ENCODE measurements at places on chromosomes 6 and 20.
A peak's percentile ranks its signal among the peaks of the same experiment; 100 is the strongest.

GRCh38 chr6:99146711-99147110 is 199.0 kb upstream of the FBXL4 start:
- no peak for DNase-seq

DNA sequence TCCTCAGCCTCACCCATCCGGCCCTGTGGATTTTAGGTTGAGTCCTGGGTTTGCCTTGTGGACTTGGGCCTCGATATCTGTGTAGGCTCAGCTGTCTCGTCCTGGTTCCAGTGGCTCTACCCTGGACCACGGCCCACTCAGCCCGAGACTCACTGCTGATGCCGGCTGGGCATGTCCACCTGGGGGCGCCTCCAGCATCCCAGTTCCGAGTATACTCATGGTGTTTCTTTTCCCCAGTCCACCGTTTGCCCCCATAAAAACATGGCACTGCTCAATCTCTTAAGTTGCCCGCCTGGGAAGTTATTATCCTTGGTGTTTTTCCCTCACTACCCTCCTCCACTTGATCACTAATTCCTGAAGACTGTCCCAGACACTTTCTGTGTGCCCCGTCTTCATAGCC is 99.1 kb downstream of the ARID1B start:
- no peak for DNase-seq

DNA sequence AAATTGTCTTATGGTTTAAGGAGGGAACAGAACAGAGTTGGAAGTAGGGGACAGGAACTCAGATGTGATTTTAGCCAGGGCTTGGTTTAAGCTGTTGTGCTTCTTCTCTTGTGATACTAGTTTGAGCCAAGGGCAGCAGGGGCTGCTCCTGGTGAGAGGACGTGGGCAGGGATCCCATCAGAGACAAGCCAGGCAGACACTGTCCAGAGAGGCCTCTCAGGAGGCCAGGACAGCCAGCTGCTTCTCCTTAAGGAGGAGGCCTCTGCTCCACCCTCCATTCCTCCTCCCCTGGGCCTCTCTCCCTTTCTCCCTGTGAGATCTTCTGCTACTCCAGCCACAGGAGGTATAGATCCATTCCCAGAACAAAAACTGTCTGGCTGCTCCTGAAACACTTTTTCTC is 108.4 kb upstream of the MLN start:
- no peak for DNase-seq

DNA sequence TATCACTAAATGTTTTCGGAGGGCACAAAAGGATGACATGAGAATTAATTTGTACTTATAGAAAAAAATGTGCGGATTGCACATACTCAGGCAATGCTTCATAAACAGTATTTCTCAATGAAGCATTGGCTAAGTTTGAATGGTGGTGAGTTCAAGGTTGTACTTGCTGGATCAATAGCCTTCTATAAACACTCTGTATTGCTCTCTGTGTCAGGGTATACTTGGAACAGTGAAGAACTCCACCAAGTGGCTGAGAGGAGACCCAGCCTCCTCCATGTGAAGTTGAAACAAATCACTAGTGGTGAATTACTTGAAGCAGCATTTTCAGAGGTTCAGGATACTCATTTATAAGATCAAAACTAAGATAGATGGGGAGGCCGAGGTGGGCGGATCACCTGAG is 360.6 kb downstream of the RIMS1 start:
- no peak for DNase-seq

DNA sequence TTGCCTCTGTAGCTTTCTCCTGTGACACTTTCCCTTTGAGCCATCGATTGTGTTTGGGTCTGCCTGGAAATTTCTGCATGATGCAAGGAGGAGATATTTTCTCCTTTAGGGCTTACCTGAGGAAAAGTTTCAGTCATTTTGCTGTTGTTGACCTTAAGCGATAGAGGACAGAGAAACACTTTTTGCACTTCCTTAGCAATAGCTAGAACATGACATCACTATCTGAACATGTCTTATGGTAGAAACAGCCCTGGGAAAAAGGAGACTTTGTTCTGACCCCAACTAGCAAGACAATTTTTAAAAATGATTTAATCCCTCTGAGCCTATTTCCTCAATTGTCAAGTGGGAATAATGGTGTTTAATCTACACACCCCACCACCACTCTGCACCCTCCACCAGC is 9.7 kb upstream of the FILIP1 start:
- DNase-seq = no peak

GRCh38 chr20:51220293-51220706 is 197.4 kb upstream of the KCNG1 start:
- DNase-seq = peak; percentile 31

- DNase-seq = no peak
These were observed 86.6 kb upstream of the RPS6KA2 start for GRCh38 chr6:166713434-166714186.

DNA sequence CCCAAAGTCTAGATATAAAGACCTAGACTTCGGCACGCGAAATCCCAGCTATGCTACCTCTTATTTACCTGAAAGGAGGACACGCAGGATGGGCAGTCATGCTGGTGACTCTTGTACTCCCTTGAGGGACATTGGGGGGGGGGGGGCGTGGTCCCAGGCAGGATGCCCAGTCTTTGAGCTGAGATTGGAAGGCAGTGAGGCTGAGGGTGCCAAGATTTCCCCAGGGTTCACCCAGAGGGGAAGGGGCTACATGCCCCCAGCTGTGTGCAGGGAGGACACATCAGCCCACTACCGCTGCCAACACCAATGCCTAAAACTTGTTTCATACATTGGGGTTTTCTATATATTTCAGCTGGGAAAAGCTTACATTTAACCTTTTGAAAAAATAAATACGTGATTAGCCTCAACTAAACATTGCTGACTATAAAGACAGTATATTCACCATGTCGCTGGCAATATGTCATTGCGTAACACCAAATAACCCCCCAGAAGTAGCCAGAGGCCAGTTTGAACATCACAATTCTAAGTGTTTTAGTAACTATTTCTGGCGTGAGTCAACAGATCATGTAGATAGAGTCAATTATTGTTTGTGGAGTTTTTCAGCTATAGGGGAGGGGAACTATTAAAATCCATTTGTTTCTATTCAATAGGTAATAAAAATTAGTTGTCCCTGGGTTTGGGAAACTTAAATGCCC is 21.6 kb downstream of the MGME1 start:
- DNase-seq = no peak

DNA sequence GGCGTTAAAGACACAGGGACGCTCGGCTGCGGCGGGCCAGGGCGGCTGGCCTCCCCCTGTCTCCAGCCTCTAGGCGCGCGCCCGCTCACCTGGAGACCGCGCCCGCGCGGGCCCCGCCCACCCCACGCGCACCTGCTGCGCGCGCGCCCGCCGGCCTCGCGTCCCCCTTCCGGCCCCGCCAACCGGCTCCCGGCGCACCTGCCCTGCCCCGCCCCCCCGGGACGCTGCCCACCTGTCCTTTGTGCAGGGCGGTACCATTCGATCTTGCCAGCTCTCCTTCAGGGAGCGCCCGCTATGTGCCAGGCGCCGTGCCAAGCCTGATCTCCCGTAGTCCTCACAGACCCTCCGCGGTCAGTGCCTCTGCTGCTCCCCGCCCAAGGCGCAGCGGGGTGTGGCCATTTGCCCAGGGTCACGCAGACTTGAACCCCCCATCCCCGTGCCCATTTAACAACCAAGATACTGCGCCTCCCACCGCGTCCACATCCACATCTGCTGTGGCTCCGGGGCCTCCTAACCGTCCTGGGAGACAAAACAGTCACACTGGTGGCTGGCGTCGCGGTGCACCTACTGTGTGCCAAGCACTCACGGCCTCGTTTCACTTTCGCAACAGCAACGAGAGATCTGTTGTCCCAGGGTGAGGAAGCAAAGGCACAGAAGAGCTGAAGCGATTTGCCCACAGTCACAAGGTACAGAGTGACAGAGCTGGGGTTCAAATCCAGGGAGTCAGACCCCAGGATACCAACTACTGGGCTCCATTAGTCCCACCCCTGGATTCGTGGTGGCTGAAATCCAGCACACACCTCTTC is 48.1 kb downstream of the NOL4L start:
- DNase-seq = no peak

- no peak for DNase-seq
These were observed 220.9 kb upstream of the PLN start for GRCh38 chr6:118327237-118327636.

GRCh38 chr6:131657630-131658111 is 20.6 kb downstream of the ENPP3 start:
- peak; percentile 13 for DNase-seq

- DNase-seq = peak; percentile 50
These were observed 21.2 kb downstream of the EPB41L2 start for GRCh38 chr6:131041814-131042213.

DNA sequence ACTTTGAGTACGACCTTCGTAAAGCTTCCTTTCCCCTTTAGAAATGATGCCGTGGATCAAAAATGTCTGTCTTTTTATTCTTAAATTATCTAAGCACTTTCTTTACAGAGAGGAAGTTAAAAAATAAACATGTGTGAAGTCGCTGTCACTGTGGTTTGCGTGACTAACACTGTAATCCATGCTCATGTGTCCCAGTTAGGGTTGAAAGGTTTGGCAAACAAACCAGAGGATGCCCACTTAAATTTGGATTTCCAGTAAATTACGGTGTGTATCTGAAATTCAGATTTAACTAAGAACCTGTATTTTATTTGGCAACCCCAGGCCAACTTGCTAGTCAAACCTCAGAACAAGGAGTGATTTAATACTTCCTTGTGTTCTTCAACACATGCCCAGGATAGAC is 21.1 kb downstream of the HLA-DRB1 start:
- no peak for DNase-seq

DNA sequence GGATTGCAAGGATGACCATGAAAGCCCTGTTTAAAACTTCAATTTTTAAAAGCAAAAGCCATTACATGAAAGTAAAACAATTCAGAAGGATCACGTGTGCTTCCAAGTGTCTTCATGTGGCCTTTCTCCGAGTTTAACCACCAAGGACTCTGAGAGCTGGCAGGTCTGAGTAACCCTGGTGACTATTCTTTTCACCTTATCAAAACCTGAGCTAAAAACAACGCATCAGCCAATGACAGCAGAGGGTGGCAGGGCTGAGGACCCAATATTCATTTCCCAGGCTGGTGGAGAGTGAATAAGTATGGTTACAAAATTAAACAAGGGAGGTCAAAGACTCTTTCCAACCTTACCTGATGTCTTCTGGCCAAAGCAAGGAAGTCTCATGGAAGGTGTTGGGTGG is 46.7 kb downstream of the DNAAF9 start:
- no peak for DNase-seq

DNA sequence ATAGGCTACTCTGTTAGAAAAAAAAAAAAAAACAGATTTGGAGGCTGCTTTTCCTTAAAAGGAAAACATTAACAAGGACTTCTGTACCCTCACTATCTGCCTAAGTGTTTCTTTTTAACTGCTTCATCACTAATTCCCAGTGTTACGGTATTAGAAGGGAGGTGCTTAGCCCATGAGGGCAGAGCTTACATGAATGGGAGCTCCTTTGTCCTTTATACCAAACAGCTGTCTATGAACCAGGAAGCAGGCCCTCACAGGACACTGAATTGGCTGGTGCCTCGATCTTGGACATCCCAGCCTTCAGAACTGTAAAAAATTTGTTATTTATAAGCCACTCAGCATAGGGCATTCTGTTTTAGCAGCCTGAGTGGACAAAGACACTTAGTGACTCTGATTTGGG is 215.6 kb upstream of the NRSN1 start:
- DNase-seq = no peak

DNA sequence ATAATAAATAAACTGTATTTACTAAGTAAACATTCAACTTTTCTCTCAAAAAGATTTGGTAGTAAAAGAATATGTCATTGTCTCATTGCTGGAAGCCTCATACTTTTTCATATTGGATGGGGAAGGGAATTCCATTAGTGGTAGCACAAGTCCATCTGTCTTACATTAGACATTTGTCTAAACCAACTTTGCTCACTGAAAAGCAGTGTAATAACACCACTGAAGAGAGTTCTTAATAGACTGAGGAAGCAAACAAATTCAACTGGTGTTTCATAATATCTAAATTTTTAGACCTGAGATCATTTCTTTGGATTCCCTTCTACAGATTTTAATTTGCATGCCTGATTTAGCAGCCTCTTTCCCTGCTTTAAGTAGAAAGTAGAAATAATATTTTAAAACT is 62.7 kb downstream of the PLCB1 start:
- DNase-seq = peak; percentile 71

GRCh38 chr6:16803294-16804200 is 42.3 kb upstream of the ATXN1 start:
- peak; percentile 36 for DNase-seq

DNA sequence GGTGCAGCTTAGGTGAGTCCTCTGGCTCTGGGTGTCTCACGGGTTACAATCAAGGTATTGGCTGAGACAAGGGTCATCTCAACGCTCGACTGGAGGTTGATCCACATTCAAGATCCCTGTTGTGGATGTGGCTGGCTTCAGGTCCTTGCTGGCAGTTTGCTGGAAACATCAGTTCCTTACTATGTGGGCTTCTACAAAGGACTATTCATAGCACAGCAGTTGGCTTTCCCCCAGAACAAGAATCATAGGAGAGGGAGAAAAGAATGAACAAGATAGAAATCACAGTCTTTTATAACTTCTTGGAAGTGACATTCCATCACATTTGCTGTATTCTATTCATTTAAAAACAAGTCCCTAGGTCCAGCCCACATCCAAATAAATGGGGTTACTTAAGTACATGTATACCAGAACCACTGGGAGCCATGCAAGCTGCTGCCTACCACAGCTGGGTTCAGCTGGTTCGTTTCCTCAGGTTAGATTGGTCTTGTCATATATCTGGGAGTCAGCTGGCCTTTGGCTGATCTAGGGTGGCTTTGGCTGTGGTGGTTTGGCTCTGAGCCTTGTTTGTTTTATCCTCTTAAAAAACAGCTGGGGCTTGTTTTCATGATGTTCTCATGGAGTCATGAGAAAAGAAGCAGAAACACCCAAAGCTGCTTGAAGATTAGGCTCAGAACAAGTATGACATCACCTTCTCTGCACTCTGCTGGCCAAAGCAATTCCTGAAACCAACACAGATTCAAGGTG is 433.2 kb upstream of the SPTLC3 start:
- no peak for DNase-seq

DNA sequence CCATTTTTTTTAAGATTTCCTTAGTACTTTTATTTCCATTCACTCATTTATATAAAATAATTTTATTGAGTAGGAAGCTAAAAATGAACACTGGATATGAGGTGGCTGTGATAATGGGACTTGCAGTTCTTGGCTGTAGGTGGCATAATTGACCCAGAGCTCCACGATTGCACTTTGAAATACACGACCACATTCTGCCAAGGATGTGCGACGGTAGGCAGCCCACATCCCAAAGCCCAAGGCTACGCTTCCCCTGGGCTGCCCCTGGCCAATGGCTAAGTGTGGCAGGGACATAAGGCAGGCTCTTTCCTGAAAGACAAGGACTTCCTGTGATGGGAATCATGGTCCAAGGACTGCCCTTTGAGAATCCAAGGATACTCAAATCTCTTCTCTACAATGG is 43.7 kb upstream of the ADTRP start:
- DNase-seq = no peak

DNA sequence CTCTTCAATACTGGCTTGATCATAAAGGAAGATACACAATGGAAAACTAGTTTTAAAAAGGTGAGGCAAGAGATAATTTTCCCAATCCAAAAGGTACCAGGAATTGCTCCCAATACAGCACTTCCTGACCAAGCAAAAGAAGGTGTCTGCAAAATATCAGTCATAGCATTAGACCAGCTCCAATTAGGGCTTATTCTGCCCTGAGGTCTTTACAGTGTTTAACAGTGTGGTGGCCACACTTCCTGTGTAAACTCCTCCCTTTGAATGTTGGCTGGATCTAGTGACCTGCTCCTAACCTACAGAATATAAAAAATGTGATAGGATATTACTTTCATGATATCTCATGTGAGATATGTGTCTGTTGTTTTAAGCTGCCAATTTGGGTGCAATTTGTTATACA is 57.1 kb upstream of the BTN3A2 start:
- DNase-seq = no peak

Data from fibroblast of skin of scalp (primary cell).